Heart left ventricle (tissue), 16 donors: ENCODE measurements at places on chromosomes 5 and 9. TPM values are rescaled to one million over a fixed set of nuclear protein-coding genes. Genes with fewer than 3 reads are reported as not detected.

The PCDHA9 gene
- total RNA-seq: not detected

The PIP5KL1 gene
- total RNA-seq: not detected

The MYORG gene
- 6.1 TPM for total RNA-seq

DNA sequence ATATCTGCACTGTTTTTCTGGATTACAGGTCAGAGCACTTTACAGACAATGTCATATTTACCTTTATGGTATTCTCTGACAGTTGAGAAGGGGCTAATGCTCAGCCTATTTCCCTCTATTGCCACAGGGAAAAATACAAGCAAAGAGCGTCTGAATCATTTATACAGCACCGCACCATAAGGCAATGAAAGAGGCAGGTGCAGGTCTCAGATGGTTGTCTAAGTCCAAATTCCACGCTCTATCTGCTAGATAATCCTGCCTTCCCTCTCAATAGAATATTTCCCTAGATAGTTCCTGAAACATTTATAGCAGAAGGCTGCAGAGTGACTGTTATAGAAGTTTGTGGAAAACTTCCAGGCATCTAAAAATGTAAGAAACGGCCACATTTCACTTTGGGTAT is 446.1 kb upstream of the CDH6 start:
- no peak for DNase-seq

DNA sequence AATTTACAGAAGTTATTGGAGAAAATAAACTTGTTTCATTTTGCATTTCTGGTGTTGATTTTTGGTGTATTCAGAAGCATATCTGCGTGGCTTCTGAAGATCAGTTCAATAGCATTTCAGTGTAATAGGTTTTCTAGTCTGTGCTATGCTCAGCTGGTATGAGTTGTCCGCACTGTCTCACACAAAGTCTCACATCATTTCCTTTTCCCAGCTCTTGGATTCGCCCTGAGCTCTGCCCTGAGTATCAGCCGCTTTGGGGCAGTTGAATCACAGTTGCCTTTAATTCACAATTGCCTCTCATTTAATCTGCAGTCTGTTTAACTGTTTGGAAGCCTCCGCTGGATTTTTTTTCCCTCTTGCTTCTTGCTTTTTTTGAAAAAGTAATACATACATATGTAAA is 6.4 kb upstream of the TTC23L start:
- no peak for DNase-seq

- DNase-seq: no peak
Measured at GRCh38 chr9:19148187-19148586, 20.9 kb upstream of the PLIN2 start.

GRCh38 chr5:84028093-84028492 is 307.4 kb upstream of the HAPLN1 start:
- DNase-seq: no peak

- DNase-seq: no peak
Measured at GRCh38 chr5:56829137-56829908, 14.0 kb downstream of the MAP3K1 start.

DNA sequence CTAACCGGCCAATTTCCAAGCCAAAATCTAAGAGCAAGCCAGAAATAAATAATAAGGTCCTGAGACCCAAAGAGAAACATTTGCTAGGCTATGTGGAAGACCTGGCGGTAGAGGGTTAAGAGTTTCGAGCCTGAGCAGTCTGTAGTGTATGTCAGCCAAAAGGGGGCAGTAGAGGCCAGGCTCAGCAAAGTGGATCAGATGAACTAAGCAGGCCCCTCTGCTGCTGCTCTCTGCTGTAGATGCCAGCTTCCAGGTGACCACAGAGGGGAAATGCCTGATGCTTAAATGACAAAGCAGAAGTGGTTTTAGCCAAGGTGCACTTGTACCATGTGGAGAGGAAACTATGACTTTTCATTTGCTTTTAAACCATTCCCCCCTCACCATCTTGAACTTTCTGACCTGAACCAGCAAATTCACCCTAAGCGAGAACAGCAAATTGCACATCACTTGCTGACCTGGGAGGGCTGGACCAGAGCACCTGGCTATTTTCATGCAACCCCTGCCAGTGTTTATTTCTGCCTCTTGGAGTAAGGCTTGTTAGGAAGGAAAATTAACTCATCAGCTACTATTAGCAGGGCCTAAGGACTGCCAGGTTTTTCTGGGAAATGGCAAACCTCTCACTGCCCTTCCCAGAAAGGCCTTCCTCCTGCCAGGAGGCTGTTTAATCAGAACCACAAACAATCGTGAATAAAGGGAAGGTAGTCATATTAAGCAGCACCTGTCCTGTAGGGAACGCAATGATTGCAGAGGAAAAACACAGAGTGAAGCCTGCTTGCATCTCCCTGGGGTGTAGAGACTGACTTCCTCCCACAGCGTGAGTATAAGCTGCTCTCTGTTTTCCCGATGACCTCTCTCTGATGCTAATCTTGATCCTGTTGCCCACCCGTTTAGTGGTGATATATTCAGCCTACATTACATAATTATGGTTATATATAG is 818.2 kb downstream of the TLR4 start:
- DNase-seq: no peak

DNA sequence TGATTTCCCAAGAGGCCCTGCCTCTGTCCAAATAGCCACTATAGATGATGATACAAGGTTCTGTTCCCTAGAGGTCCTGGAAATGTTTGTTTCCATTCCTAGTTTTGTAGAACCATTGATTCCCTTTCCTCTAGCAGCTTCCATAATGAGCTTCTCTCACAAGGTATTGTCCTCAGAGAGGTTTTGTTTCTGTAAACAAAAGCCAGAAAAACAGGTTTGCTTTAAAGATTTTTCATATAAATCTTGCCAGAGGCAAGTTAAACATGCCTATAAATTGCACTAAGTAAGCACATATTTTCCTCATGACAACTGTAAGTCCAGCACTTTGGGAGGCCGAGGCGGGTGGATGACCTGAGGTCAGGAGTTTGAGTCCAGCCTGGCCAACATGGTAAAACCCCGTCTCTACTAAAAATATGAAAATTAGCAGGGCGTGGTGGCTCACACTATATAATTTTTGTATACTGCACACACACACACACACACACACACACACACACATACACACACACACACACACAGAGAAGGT is 1787.7 kb downstream of the EFNA5 start:
- DNase-seq: no peak
